ENCODE measurements at places on chromosomes 11 and 22.

GRCh38 chr11:94068764-94069163 lies 47.6 kb downstream of the HEPHL1 start:
- DNase-seq, result no peak

- DNase-seq, result no peak
These were observed 118.3 kb upstream of the NAV2 start for GRCh38 chr11:19594326-19594725.

DNA sequence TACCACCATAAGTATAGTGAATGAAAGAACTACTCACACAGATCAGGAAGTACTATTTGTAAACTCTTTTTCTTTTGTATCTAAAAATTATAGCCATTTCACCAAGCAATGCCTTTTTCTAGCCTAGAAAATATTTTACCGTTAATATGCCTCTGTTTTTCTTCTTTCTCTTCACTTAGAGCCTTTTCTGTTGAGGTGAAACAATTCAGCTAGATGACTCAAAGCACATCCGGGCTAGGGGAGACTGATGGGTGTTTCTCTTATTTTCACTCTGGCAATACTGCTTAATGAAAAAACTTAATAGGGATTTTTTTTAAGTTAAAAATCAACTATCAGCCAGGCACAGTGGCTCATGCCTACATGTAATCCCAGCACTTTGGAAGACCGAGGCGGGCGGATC lies 93.3 kb downstream of the SGSM3 start:
- no peak for DNase-seq

DNA sequence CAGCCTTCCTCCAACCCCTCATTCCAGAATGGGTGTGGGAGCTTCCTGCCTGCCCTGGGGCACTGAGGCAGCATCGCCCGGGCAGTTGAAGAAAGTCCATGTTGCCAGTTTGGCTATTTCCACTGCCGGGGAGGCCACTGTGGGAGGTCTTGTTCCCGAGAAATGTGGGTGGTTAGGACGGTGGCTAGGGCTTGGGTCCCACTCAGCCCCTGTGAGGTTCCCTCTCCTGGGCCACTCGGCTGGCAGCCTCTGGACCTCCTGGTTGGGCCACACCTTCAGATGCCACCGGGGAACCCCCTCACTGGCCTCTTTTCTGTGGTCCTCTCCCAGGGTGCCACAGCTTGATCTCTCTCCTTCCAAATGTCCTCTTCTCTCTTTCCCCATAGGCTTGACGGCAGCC lies 5.1 kb upstream of the PPP6R3 start:
- DNase-seq, result no peak

- DNase-seq, result no peak
These were observed at the start of gene APOBEC3H for GRCh38 chr22:39097098-39098020. Gene APOBEC3H, plus strand, starts transcription at chr22:39097244. Its CDS starts 3,035 bp downstream, at chr22:39100279.

DNA sequence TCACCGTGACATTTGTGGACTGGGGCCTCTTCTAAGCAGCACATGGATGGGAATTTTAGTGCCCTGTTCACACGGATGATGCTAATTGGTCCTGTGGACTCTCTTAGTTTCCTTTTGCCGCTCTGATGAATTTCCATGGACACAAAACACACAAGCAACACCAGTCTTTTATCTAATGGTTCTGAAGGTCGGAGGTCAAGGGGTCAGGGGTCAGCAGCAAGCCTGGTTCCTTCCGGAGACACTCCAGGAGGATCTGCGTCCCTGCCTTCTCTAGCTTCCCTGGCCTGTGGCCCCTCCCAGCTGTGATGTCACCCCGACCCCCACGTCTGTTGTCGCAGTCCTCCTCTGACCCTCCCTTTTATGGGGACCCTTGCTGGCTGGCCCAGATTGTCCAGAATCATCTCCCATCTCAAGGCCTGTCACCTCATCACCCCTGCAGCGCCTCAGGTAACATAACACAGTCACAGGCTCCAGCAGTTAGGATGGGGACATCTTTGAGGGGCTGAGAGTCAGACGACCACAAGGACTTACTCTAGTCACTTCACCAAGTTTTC lies 6.8 kb downstream of the NADSYN1 start:
- no peak for DNase-seq

- no peak for DNase-seq
These were observed 124.5 kb downstream of the RRAS2 start for GRCh38 chr11:14234446-14234845.

DNA sequence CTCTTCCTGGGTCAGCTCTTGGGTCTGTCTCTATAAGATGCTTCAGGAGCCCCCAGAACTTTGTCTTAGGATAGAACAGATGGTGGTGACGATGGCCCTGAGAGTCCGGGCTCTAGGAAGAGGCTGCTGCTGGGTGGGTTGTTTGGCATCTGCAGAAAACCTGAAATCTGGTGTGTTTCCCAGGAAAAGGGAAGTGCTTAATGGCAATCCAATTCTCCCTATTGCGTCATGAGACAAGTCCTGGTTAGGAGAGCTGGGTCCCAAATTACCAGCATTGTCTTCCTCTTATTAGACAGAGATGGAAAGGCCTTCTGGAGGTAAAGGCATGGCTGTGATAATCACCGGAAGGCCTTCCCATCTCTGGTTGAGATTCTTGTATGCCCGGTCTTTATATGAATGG lies 48.9 kb upstream of the GRAMD1B start:
- no peak for DNase-seq

GRCh38 chr11:43925932-43926505 lies 16.4 kb upstream of the C11orf96 start:
- DNase-seq, result no peak

DNA sequence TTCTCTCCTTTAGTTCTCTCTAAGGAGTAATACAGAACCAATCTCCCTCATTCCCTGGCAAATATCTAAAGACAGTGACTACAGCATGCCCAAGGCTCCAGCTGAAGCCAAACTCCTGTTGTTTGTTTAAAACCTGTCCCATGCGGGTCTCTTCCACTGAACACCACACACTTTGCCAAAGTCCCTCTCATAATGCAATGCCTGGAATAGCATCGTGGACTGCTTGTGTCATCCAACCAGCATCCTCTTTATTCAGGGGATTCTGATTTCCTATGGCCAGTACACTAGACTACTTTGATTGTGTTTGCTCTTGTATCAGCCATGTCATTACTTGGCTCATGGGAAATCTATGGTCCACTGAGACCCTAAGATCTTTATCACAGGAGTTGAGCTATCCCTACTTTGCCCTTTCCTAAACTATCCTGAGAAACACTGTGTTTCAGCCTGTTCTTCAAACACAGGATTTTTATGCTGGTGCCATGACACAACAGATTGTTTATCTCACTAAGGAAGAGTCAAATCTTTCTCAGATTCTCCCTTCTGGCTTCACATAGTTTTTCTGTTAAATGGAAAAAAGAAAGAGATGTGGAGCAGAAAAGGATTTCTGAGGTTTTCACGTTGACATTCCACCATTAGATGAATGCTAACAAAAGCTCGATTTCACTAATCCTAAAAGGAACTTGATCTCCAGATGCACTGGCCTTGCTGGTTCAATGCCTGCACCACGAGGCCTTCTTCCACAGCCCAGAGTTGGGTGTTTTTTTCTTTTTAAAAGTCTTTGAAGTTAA lies 15.9 kb upstream of the IRAG1 start:
- no peak for DNase-seq

DNA sequence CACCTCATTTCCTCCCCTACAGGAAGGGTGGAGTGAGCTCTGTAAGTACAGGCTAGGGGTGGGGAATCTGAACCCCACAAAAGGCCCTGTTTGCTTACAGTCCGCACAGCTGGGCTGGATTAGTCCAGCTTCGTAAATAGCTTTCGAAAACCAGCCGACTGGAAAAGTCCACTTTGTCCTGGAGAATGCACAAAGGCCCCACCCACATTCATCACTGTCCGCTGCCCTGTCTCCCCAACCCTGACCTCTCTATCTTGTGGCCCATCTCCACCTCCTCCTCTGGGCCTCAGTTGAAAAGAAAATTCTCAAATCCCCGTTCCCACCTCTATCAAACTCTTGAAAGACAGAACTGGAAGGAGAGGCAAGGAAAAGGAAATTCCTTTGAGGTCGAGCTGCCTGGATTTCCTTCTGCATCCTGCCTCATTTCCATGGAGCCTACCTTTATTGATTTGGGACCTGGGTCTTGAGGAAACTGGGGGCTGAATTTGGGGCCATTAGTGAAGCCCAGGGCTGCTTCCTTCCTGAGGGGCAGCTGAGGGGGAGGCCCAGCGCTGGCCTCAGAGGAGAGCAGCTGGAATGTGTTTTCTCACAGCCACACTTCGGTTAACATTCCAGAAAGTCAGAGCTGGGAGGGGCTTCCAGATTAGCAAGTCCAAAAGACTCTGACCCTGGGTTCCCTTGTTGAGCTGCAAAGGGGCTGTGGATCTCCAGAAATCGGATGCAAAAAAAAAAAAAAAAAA lies 147.6 kb downstream of the FBXO7 start:
- no peak for DNase-seq

- no peak for DNase-seq
These were observed 817.8 kb upstream of the LUZP2 start for GRCh38 chr11:23679041-23679440.

GRCh38 chr11:126153972-126154371 lies 57.5 kb downstream of the RPUSD4 start:
- DNase-seq, result peak; percentile 14

- DNase-seq, result no peak
These were observed 30.3 kb downstream of the ATM start for GRCh38 chr11:108253176-108253575.

DNA sequence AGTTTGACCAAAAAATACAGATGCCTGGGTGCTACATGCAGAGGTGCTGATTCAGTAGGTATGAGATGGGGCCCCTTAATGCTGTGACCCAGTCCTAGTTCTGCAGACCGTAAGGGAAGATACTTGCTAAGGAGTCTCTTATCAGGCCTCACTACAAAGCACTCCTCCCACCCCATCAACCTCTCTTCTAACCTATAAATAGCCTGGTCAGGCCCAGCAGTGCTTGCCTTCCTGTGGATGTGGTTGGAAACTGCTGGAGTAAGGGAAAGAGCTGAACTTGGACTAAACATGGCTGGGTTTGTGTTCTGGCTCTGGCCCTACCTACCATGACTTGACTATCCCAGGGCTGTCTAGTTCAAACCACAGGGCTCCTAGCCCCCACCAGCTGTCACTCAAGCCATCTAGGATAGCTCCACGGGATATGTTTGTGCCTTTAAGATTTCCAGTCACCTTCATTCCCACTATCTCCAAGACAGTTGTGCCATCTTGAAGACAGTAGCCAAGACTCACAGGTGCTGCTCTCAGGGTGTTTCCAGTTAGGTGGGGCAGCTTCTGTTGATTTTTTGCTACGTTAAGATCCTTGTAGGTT lies 9.5 kb upstream of the DKK3 start:
- DNase-seq, result no peak

- DNase-seq, result no peak
These were observed 61.8 kb upstream of the NCAM1 start for GRCh38 chr11:112899235-112900006.

- DNase-seq, result no peak
These were observed 11.4 kb downstream of the TTLL8 start for GRCh38 chr22:50046481-50047245.

GRCh38 chr22:42062506-42063170 lies 8.0 kb downstream of the NAGA start:
- DNase-seq, result no peak

DNA sequence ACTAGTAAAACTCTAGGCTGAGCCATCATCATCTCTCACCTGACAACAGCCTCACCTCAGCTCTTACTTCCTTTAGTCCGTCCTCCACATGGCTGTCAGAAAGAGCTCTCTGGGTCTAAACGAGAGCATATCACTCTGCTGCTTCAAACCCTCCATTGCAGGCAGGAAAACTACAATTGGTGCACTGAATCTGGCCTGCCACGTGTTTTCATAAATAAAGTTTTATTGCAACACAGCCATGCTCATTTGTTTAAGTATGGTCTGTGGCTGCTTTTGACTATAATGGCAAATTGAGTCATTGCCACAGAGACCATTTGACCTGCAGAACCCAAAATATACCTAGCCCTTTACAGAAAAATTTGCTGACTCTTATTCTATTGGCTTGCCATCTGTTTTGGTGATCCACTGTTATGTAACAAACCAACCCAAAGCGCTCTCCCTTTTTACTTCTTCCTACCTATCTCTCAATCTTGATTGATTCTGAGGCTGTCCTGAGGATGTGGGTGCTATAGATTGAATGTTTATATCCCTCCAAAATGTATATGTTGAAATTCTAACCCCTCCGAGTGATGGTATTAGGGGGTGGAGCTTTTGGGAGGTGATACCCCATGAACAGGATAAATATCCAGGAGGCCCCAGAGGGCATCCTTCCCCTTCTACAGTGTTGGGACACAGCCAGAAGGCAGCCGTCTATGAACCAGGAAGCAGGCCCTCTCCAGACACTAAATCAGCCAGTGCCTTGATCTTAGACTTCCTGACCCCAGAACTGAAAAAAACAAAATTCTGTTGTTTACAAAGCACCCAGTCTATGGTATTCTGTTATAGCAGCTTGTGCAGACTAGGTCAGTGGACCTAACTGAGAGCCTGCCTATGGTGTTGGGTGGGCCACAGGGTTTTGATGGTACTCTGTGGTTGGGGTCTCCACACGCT lies 99.9 kb downstream of the PIWIL4 start:
- no peak for DNase-seq
